BJ (cell line): ENCODE measurements at places on chromosomes 11 and 22.

DNA sequence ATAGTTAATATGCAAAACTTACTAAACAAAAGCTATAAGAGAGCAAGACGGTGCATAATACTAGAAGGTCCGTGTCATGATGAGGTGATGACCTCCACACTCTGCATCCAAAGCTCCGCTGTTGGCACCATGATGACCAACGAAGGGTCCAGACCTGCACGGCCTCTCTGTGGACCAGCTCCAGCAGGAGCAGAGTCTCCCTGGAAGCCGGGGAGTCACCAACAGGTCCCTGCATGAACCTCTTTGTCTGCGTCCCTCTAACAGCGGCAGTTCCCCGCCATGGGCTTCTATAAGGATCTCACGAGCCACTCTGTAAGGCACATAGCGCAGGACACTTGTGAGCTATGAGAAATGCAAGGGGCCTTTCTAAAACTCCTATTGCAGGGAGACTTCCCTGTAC, 517.3 kb downstream of the BRD1 start:
- no peak for DNase-seq

DNA sequence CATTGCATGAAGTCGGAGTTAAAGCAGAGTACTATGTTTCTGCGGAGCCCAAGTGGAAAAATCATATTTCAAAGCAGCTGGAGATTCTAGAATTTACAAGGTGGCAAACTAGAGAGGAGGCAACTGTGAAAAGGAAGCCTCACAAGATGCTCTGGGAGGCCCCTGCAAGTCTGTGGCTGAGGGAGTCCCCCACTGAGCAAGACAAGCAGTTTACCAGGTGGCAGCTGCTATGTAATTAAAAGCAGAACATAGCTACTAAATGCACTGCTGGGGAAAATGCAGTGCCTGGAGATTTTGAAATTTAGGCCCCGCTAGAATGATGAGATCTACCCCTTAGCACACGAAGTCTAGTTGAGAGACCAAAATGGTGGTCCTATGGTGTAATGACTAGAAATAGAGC, 728.0 kb downstream of the OPCML start:
- no peak for DNase-seq

GRCh38 chr11:65778431-65778900, 2.3 kb downstream of the AP5B1 start:
- DNase-seq = no peak

- no peak for DNase-seq
Observed at GRCh38 chr11:108561535-108561991, 32.0 kb downstream of the EXPH5 start.

DNA sequence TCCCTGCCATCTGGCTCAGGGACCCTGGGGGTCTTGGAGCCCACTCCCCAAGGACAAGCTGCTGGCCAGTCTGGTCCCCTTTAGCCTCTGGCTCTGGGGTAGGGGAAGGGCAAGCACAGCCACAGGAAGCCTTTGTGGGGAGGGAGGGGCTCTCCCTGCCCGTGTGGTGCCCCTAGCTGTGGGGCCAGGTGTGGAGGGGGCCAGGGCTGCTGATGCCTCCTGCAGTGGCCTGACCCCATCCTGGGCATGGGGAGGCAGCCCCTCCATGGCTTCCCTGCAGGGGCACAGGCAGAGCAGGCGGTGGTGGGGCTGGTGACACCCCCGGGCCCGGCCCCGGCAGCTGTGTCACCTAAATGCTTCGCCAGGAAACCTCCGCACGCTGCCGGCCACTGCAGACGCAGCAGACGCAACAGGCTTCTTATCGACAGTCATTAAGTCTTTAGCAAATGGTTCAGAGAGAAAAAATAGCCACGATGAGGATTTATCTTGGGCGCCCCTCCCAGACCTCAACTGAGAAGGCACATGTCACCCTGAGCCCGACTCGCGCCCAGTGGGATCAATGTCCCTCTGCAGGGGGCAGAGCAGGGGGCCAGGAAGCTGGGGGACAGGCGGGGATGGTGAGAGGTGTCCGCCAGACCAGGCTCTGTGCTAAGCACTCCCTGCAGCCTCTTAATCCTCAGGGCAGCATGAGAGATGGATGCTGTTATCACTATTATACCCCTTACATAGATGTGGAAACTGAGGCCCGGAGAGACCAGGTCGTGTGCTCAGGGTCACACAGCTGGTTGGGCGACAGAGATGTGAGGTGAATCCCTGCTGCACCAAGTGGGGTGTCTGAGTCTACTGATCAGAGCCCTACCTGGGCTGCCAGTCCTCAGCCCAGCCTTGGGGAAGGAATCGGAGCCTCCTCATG, 33.9 kb downstream of the FLRT1 start:
- DNase-seq = no peak
